ENCODE measurements at places on chromosomes 2 and 18.

- no peak for DNase-seq
Observed at GRCh38 chr2:68607837-68608236, 35.5 kb upstream of the PROKR1 start.

DNA sequence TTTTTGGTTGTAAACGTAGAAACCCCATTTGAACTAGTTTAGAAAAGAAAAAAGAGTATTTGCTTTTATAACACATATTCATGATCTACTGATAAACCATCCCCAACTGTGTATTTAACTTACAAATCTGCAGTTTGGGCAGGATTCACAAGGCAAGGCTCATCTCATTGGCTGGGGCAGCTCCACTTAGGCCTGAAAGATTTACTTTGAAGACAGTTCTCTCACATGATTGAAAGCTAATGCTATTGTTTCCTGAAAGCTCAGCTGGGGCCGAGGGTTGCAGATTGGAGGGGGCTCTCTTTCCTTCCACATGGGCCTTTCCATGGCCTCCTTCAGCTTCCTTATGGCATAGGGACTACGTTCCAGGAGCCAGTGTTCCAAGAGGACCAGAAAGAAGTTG lies 47.4 kb downstream of the ARHGAP15 start:
- no peak for DNase-seq

- DNase-seq, result no peak
Observed at GRCh38 chr2:217861334-217861877, 141.4 kb downstream of the TNS1 start.

DNA sequence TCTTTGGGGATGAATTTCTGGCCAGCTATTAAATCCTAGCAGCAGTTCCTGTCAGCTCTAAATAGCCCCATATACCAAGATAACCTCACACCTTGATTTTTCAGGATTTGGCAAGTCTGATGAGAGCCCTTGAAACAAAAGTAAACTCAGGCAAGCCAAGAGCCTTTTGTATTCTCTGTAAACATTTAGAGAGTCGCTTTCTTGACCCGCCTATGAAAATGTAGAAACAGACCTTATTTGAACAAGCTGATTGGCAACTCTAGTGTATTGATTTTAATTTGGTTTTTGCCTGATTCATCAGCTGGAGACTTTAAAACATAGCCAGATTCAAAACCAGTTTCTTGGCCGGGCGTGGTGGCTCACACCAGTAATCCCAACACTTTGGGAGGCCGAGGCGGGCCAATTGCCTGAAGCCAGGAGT lies 43.4 kb downstream of the CABLES1 start:
- DNase-seq, result no peak

DNA sequence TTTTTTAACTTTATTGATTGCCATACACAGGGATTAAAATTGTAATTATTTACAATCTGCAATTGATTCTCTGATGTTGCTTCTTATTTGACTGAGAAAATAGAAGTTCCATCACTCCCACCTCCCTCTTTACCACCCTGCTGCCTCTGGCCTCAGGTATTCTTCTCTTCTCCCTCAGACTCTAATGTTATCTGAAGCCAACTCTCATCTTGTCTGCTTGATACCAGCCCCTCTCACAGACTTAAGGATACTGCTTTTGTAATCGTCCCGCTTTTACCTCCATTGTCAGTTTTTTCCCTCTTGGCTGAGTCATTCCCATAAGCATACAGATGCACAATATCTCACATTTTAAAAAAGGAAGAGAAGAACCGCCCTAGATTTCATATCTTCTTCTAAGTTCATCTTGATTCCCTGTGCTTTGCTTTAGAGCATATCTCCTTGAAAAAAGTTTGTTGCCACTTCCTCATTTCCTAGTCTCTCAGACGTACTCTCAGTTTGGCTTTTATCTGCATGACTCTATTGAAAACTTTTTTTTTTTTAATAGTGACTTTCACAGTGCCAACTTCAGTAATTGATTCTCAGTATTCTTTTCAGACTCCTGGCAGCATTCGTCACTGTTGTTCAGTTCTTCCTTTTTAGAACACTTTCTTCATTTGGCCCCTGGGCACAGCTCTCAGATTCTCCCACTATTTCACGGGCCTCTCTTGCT lies 31.1 kb downstream of the SPAG16 start:
- DNase-seq, result no peak

DNA sequence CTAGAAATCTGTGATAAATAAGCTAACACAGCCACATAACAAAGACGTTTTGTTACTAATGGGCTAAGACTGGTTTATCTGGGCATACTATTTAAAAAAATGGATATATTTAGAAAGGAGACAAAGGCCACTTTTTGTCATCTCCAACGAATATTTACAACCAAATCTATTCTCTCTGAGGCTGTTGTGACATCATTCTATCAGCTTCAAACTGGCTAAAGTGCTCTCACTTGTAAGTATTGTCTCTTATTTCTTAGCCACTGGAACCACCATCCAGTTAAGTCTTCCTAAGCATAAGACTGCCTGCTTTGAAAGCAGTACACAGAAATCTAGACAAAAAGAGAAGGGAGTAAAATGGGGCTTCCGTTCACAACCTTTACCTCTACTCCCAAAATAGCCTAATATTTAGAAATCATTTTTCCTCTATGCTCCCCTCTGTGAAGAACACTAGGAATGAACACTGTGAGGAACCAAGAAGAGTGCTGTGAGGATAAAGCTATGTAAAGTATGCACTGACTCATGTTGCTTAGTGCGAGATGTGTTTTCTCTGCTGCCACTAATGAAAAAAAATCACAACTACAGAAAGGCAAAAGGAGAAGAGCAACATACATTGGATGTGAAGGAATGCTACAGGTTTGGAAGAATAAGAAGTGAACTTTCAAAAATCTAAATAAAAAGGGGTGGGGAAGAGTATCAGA lies 264.1 kb downstream of the EXOC6B start:
- peak; percentile 25 for DNase-seq

GRCh38 chr2:225667445-225667844 lies 267.9 kb downstream of the NYAP2 start:
- no peak for DNase-seq

DNA sequence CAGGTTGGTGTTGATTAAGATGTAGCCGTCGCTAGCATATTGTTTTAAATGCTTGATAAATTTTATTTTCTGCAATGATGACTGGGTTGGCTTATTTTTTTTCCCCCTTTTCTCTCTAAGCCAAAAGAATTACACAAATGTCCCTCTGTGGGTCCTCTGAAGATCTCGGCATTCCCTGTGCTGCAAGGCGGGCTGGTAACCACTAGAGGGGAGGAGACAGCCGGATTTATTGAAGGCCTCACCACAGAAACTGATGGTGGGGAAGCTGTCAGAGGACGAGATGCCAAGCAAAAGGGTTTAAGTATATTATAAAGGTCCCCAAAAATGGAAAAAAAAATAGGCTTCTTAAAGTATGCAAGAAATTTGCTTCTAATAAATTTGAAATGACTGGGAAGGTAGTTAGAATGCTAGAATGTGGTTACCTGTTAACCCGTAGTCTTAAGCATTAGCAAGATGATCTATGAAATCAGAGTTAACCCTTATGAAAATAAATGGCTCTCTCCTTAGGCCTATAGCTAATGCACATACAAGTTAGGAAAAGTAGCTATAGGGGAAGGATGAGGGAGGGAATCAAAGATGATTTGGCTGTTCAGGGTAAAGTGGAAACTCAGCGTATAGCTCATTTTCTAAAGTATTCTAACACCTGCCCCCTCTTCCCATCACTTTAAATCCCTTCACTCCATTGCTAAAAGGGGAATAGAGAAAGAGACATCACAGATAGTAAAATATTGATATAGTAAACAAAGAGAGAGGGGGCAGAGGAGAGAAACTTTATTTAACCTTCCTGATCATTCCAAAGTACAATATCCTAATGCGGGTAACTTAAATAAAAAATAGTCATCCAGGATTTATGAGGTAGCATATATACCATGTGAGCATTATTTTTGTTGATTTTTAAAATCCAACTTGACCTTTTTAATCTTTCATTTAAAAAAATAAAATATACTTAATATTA lies 894.5 kb upstream of the POU3F3 start:
- peak; percentile 82 for DNase-seq

- no peak for DNase-seq
Observed at GRCh38 chr2:212592695-212593094, 54.1 kb upstream of the ERBB4 start.

DNA sequence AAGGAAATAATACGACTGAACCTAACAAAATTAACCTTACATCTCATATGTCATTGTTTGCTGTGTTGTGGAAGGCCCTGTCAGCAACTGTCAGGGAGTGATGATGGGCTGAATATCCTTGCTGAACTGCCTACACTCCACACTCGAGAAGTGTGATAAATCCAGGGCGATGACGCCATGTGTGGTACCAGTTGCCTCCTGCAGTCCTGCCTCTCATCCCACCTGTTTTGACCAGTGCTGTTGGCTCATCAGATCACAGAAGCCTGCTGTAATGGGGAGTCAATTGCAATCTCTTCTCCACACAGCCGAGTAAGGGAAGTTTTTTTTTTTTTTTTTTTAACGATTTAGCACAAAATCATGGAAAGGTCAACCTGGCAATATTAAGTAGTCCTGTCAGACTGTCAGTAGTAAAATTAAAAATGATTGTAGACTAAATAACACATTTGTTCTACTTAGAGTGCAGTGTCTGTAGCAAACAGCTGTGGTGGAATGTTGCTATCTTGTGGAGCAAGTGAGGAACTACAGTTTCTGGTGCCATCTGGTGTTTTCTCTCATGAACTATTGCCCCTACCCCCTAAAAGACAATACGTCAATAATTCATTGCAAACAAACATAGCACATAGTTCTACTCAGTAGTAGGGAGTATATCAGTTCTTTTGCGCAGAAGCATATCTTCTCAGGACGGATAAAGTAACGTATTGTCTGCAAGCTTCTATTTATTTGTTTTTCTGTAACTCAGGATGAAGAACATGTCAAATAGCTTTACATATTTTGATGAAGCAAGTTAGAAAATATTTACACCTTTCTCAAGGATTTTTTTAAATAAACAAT lies 347.6 kb downstream of the CTNNA2 start:
- no peak for DNase-seq

- DNase-seq, result no peak
Observed at GRCh38 chr2:74070991-74071390, 76.7 kb downstream of the BOLA3 start.

GRCh38 chr2:68426848-68427579 lies 40.1 kb downstream of the FBXO48 start:
- no peak for DNase-seq

DNA sequence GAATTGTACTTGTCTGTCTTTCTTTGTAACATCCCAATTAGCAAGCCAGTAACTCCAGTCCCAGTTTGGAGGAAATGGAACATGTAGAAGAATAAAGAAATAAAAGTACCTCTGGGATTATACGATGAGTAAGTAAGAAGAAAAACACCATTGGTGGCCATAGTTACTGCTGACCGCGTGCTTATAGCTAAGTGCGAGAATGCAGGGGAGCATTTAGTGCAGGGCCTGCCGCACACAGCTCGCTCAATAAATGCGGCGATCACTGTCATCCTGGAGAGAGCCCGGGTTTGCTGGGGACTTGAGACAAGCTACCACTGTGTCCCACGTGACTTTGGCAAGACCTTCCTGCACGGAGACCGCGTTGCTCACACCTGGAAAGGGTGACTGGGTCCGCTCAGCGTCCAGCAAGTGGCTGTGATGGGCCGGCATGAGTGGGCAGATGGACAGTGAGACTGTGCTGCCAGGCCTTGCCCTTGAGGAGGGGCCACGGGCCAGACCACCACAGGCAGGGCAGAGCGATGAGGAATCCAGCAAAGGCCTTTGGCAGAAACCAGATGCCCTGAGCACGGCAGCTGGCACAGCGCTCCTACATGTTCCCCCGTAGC lies 54.8 kb downstream of the ADI1 start:
- no peak for DNase-seq

- DNase-seq, result no peak
Observed at GRCh38 chr2:53467467-53468180, 300.0 kb upstream of the CHAC2 start.

GRCh38 chr2:88452980-88453582 lies 588 bp upstream of the FOXI3 start:
- DNase-seq, result no peak

- DNase-seq, result no peak
Observed at GRCh38 chr2:45930396-45930792, 278.9 kb downstream of the PRKCE start.

DNA sequence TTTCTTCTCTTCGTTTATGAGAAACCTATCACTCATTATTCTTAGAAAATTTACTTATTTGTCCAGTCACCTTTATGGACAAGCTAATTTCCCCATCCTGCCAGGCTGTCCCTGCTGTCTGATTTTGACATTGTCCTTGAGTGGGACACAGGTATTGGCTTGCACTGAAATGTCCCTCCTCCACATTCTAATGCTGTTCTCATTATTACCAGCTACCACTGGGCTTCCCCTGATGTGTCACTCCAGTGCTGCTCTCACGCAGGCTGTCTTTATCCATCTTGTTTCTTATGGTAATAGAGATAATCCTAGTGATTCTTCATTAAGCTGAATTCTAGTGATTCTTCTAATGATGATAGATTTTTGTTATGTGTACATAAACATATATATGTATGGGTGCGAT lies 48.1 kb upstream of the RBMS1 start:
- DNase-seq, result no peak

DNA sequence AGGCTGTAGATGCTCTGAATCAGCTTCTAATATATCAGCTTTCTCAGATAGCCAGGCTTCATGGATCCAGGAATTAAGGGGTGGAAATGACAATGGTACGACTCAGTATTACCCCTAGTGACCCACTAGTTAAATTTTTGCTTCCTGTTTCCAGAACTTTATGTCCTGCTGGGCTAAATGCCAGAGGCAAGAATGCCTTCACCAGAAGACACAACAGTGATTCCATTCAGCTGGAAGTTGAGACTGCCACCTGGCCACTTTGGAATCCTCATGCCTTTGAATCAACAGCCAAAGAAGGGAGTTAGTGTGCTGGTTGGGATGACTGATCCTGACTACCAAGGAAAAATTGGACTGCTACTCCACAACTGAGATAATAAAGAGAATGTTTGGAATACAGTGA lies 239.1 kb downstream of the ASXL3 start:
- DNase-seq, result no peak
